Stimulated activated CD4-positive, alpha-beta T cell treated with anti-CD3 and anti-CD28 coated beads, Interleukin-2, amount 100 ng/mL, for 4 hours (primary cell): ENCODE measurements at places on chromosomes 12 and 14.

GRCh38 chr14:99678198-99678597 lies 5.9 kb upstream of the CYP46A1 start:
- no peak for DNase-seq

GRCh38 chr14:90093942-90094595 lies 32.3 kb downstream of the KCNK13 start:
- DNase-seq = no peak

GRCh38 chr12:31393004-31393550 lies 67.1 kb upstream of the SINHCAF start:
- DNase-seq = no peak

DNA sequence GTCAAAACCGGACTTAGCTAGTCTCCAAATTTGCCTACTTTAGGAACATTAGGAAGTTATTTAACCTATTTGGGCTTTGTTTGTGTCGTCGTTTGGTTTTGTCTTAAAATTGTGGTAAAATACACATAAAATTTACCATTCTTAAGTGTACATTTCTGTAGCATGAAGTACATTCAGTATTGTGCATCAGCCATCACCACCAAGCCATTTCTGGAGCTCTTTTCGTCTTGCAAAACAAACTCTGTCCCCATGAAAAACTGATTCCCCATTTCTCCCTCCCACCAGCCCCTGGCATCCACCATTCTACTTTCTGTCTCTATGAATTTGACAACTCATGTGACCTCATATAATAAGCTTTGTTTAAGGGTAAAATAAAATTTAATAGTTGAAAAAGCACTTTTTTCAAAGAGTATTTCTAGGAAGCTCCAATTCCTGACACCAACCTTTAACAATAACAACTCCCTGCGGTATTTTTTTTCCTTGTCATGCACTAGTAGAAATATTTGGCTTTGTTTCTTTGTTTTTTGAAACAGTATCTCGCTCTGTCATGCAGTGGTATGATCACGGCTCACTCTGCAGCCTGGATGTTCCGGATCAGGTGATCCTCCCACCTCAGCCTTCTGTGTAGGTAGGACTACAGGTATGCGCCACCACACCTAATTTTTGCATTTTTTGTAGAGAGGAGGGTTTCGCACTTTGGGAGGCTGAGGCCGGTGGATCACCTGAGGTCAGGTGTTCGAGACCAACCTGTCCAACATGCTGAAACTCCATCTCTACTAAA lies 3.6 kb upstream of the UBC start:
- DNase-seq = no peak

GRCh38 chr14:55599250-55599879 lies 19.4 kb downstream of the KTN1 start:
- no peak for DNase-seq

DNA sequence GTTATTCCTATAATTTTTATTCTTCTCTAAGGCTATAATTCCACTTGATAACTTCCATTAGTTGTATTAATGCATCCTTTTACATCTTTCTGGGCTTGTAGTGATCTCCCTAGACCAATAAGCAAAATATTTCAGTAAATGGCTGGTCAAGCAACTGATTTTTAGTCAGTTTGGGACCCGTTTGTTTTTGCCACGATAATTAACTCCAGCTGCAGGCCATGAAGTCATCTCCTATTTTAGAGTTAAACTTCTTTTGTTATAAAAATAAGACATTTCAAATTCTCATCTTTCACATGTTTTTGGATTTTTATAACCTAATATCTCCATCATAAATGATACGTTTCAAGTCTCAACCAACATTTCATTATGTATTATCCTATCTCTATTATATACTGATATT lies 49.4 kb downstream of the MAGOHB start:
- no peak for DNase-seq

DNA sequence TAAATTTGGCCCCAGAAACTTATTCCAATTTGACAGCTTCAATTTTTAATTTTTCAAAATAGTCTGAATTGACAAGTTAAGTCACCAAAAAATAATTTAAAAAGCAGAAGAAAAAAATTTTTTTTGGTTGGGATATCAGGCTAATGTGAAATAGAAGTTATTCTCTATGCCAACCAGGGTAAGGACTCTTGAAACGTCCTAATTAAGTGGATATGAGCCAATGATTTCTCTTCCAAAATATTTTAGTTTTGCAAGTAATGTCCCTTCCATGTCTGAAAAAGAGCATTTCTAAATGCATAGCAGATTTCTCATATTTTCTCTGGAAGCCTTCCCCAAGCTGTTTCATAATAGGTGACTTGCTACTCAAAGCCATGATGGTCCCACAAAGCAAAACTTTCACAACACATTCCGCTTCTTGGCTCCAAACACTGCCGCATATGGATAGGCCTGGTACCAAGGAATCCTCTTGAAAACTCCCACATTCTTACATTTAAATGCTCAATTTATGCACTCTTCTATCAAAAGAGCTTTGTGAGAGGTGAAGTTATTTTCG lies 65.1 kb downstream of the SIX6 start:
- DNase-seq = no peak

GRCh38 chr14:96095581-96096476 lies 56.7 kb downstream of the C14orf132 start:
- DNase-seq = no peak

DNA sequence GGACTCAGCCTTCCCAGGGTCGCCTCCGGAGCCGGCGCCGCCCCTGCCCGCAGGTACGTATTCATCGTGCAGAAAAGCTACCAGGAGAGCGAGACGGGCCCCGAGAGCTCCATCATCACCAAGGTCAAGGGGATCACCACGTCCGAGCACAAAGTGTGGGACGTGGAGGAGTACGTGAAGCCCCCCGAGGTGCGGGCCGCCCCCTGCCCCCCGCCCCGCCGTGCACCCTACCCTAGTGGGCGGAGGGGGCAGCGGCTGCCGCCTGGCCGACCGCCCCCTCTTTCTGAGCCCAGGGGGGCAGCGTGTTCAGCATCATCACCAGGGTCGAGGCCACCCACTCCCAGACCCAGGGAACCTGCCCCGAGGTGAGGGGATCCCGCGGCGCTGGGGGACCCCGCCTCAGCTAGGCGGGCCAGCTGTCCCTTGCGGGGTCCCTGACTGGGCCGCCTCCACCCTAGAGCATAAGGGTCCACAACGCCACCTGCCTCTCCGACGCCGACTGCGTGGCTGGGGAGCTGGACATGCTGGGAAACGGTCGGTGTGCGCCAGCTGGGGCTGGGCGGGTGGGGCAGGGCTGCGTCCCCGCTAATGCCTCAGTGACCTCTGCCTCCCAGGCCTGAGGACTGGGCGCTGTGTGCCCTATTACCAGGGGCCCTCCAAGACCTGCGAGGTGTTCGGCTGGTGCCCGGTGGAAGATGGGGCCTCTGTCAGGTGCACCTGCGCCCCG lies 973 bp downstream of the P2RX2 start:
- DNase-seq = no peak

- no peak for DNase-seq
Observed at GRCh38 chr12:32478166-32478565, 78.8 kb downstream of the FGD4 start.

DNA sequence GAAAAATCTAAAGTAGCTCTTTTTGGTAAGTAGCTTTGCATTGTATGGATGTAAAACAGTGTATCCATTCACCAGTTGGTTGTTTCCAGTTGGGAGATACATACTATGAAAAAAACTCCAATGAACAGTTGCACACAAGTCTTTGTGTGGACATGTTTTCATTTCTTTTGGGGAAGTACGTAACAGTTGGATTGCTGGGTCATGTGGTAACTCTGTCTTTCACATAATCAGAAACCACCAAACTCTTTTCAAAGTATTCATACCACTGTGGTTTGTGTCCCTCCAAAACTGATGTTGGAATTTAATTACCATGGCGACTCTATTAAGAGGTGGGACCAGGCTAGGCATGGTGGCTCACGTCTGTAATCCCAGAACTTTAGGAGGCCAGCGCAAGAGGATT lies 58.9 kb upstream of the RESF1 start:
- DNase-seq = no peak

DNA sequence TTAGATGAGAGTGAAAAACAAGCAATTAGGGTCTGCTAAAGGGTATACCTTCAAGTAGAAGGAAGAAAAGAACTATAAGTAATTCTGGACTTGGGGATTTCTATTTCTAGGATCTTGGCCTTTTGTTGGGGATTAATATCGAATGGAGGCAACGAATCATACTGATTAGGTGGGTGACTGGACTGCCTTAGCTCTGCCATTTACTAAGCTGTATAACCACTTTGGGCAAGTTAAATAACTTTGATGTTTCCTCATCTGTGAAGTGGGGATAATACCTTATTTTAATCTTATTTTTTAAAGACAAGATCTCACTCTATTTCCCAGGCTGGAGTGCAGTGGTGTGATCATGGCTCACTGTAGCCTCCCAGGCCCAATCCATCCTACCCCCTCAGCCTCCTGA lies 6.6 kb downstream of the IKBIP start:
- DNase-seq = no peak
